ENCODE measurements at places on chromosomes 12 and 14. TPM values are rescaled to one million over a fixed set of nuclear protein-coding genes. Genes with fewer than 3 reads are reported as not detected.

The PLEKHD1 gene
- total RNA-seq, result 0.03 TPM

The FIGNL2 gene
- 0.16 TPM for total RNA-seq

The CD27 gene
- not detected for total RNA-seq

The APPL2 gene
- 16.1 TPM for total RNA-seq

The HSPB8 gene
- total RNA-seq, result 15.4 TPM
